ENCODE measurements at places on chromosomes 16 and 17.

- no peak for DNase-seq
These were observed 5.7 kb downstream of the QPRT start for GRCh38 chr16:29684679-29685078.

DNA sequence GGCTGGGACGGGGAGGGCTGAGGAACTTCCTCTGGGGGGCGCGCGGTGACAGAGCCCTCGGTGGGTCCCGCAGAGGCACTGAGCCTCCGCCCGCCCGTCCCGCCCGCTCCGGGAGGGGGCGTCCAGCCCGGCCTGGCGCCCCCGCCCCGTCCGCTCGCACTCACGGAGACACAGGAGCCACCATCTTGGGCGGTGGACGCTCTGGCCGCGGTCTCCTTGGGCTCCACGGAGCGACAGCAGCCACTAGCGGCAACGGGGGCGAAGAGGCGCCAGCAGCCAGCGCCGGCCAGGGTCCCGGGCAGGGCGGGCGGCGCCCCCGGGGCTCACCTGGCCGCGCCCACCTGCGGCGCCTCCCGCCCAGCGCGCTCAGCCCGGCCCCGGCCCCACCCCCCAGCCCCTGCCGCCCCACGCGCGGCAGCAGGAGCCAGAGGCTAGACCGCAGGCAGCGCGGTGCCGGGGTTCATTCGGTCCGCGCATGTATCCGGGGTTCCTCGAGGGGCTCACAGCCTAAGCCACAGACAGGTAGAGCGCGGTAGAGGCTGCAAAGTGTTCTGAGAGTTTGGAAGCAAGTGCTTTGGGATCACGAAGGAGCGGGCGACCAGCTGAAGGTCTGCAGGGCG lies at the start of gene C17orf113:
TSS of gene C17orf113 (minus strand) at position 209 of the 620 bp plus-strand sequence. CDS start 7,225 bp downstream, outside the sequence.
- peak; percentile 40 for DNase-seq

DNA sequence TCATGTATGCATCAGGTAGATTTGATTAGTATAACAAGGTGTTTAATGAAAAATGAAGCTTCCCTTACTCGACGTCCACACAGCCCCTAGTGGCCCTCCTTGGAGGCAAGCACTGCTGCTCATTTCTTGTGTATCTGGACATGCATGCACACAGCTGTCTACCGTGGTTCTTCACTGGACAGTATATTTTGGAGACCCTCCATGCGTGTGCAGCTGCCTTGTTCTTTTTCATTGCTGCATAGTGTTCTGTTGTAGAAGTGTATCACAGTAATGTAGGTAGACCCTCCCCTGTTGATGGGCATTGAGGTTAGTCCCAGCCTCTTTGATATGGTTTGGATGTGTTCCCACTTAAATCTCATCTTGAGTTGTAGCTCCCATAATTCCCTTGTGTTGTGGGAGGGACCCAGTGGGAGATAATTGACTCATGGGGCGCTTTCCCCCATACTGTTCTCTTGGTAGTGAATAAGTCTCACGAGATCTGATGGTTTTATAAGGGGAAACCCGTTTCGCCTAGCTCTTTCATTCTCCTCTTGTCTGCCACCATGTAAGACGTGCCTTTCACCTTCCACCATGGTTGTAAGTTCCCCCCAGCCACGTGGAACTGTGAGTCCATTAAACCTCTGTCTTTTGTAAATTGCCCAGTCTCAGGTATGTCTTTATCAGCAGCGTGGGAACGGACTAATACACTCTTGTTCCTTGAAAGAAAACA lies 6.3 kb downstream of the CMIP start:
- DNase-seq, result no peak

DNA sequence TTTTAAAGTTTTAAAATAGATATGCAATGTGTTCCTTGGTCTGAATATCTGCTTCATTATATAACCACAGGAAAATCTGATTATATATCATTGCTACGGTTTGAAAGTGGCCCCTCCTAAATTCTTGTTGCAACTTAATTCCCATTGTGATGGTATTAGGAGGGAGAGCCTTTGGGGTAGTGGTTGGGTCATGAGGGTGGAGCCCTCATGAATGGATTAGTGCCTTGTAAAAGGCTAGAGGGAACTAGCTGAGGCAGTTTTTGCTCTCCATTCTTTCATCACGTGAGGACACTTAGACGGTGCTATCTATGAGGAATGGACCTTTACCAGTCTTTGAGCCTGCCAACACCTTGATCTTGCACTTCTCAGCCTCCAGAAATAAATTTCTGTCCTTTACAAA lies 7.6 kb downstream of the ABCA6 start:
- no peak for DNase-seq

DNA sequence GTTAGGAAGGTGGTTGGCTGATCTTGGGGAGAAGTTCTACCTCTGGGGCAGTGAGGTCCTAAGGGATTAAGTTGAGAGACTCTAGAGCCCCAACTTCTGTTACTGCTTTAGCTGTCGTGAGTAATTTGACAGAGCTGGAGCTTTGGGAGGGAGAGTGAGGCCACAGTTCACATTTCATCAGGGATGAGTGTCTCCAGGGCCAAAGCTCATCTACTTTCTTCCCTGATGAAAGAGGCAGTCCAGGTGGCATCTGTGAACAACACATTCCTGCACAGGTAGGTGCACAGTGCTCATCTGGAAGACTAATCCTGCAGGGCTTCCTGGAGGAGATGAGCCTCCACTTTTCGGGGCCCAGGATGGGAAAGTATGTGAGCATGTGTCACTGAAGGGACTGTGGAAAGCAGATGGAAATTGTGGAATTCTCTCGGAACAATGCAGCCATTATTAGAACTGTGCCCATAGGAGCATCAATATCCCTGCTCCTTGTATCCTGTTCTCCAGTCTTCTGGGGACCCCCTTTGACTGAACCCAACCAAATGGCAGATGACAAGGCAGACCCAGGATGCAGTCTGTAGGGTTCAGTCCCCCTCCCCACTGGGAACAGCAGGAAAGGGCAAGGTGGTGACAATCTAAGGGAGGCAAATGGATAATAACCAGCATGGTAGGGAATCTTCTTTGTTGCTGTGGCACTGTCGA lies 9.0 kb downstream of the DYNLL2 start:
- DNase-seq, result no peak

- no peak for DNase-seq
These were observed 557.7 kb upstream of the CDH5 start for GRCh38 chr16:65808790-65809189.

GRCh38 chr16:56632156-56632847 lies at the start of gene MT1M:
TSS of gene MT1M (plus strand) at chr16:56632659. CDS start at chr16:56632732, 73 bp downstream.
- DNase-seq, result no peak
